Psoas muscle (tissue), 8 donors: ENCODE measurements at places on chromosomes 6 and 20. TPM values are rescaled to one million over a fixed set of nuclear protein-coding genes. Genes with fewer than 3 reads are reported as not detected.

- no peak for DNase-seq
These were observed 34.3 kb downstream of the PRSS35 start for GRCh38 chr6:83546636-83547035.

DNA sequence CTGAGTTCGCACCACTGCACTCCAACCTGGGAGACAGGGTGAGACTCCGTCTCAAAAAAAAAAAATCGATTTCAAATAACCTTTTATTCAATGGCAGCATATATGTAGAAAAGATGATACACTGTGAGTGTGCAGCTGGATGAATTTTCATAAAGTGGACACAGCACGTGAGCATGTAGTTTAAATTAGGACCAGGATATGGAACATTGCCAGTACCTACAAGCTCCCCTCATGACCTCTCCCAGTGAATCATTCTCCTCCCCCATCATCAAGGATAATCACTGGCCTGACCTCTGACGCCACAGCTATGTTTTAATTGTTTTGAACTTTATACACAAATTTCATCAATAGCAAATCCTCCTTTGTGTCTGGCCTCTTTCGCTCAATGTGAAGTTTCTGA, 53.8 kb upstream of the HDAC2 start:
- no peak for DNase-seq

CYP21A2 gene
- not detected for total RNA-seq

GRCh38 chr6:135995545-135995898, 144.0 kb downstream of the PDE7B start:
- no peak for DNase-seq

- no peak for DNase-seq
These were observed 2.3 kb upstream of the DLK2 start for GRCh38 chr6:43457643-43458042.

GRCh38 chr20:52785679-52786078, 186.5 kb upstream of the TSHZ2 start:
- DNase-seq, result no peak

SLC17A9 gene
- 0.95 TPM for total RNA-seq

DNA sequence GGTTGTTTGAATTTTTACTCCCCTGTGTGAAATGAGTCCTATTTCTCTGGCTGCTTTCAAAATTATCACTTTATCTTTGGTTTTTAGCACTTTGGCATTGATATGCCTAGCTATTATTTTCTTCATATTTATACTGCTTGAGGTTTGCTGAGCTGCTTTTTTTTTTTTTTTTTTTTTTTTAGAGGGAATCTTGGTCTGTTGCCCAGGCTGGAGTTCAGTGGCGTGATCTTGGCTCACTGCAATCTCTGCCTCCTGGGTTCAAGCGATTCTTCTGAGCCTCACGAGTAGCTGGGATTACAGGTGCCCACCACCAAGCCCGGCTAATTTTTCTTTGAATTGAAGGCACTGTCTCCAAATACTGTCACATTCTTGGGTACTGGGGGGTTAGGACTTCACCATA, 40.6 kb downstream of the STXBP5 start:
- no peak for DNase-seq

RSPO3 gene
- 23.1 TPM for total RNA-seq

HLA-DRA gene
- 90.0 TPM for total RNA-seq

ADGRG6 gene
- 2.1 TPM for total RNA-seq

- DNase-seq, result no peak
These were observed 21.0 kb downstream of the RNASET2 start for GRCh38 chr6:166935353-166935752.

DNA sequence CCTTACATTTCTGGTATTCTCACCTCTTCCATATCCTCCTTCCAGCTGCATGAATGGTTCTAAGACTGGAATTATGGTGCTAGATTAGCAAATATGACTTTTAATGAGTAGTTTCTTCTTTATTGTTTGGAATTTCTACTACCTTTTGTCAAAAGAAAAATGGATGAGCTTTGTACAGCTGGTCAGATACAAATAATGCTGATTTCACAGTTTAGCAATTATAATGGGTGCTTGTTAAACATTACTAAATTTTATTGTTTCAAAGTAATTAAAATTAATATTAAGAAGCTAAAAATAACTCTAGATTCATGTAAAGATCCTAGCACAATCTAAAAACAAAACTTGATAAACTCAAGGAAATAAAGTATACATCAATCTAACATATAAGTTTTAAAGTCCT, 32.3 kb upstream of the BEND6 start:
- DNase-seq, result no peak

DNA sequence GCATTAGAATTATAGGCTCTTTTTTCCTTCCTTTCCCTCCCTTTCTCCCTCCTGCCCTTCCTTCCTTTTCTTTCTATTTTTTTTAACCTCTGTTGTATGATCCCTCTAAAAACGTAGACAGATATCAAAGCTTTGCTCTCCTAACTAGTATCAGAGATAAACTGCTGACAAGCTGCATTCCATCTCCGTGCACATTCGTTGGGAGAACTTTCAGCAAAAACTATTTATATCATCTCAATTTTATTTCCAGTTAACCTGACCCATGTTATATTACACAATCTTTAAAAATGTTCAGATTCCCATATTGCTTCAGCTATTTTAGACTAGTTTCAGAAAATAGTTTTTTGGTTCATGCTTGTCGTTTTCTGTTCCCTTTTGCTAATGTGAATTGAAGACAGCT, 47.3 kb downstream of the RNF217 start:
- no peak for DNase-seq

DNA sequence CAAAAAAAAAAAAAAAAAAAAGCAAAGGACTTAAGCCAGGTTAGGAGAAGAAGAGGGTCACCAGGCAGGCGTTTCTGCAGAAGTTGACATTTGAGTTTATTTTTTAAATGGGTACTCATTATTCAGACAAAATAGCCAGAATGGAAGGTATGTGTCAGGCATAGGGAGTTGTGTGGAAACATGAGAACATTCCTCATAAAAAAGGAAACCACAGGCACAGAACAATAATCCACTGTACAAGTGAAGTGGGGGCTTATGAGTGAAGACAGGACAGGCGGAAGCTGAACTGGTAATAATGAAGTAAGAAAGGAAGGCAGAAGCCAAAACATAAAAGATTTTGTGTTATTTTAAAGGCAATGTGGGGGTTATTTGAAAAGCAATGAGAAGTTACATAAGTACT, 104.6 kb downstream of the EPB41L2 start:
- no peak for DNase-seq

GRCh38 chr20:52824494-52825216, 147.5 kb upstream of the TSHZ2 start:
- no peak for DNase-seq

DNA sequence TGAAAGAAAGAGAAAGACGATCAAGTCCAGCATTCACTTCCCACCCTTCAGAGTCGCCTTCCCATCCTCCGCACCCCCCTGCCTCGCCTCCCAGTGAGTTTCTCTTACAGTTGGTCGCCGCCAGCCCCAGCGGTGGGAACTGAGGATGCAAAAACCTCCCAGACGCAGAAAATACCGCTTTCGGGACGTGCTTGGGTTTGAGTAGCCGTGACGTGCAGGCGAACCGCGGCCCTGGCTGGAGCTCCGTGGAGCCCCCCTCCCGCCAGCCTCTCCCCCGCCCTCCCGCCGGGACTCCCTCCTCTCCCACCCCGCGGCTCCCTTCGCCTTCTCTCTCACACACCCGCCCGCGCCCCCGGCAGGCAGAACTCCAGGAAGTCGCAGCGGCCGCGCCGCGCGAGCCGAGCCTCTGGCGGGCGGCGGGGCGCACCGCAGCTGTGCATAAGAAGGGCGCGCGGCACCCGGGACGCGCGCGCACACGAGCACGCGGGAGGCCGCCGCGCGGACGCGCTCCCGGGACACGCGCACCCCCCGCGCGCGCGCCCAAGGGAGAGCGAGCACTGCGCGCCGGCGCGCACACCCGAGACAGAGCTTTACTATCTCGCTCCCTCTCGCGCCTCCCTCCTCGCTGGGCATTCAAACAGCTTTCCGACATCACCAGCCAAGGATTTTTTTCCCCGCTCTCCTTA, at the start of gene ADGRB3:
TSS of gene ADGRB3 (plus strand) at position 557 of the 686 bp plus-strand sequence. CDS start 3,394 bp downstream, outside the sequence.
- DNase-seq, result peak; percentile 87

MAFB gene
- total RNA-seq, result 8.8 TPM

GRCh38 chr20:60491051-60491581, 532.9 kb downstream of the CDH26 start:
- DNase-seq, result no peak

- DNase-seq, result no peak
These were observed 57.1 kb upstream of the C20orf144 start for GRCh38 chr20:33604991-33605370.

RAET1L gene
- total RNA-seq, result not detected

- DNase-seq, result peak; percentile 34
These were observed 88.7 kb upstream of the NAA20 start for GRCh38 chr20:19928328-19929011.

DNA sequence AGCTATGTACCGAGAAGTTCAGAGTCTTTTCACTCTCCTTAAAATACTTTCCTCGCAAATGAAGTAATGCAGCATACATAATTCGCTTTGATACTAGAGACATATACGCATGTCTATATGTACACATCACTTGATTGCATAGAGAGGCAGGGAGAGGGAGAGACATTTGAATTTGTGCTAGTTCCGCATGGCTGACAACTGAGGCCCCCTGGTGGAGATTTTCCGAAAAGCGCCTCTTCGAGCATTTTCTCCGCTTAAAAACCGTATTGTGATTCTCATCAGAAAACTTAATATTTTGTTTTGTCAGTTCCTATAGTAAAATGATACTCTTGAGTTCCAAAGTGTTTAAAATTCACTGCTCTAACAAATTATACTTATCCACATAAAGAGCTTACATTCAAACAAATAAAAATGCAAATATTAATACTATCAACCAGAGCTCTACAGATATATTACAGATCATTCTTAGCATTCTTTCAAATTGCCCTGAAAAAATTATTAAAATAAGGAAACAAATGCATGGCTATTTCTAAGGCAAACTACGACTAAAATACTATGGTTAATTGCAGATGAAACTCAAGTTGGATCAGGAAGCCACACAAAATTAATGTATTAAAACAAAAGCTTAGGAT, 637 bp downstream of the MYLK4 start:
- peak; percentile 66 for DNase-seq

SLC17A3 gene
- total RNA-seq, result not detected

- DNase-seq, result no peak
These were observed 8.4 kb downstream of the GMDS start for GRCh38 chr6:2237001-2237400.

DNA sequence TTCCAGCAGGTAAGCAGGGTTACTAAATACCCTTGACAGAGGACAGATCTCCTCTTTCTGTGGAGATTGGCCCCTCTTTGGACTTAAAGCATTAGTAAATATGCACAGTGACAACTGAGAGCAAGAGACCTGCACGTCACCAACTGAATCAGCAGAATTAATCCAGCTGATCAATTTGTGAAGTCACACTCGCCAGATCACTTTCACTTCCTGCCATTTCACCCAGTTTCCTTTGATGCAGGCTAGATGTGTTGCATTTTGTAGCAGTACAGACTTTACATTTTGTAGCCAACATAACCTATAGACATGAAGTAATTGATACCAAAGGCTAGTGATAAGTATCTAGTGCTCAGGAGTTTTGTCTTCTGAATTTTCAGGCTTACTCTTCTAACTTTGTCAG, 11.9 kb downstream of the SYNE1 start:
- DNase-seq, result no peak

- no peak for DNase-seq
These were observed 30.1 kb upstream of the NTSR1 start for GRCh38 chr20:62678553-62678952.

DNA sequence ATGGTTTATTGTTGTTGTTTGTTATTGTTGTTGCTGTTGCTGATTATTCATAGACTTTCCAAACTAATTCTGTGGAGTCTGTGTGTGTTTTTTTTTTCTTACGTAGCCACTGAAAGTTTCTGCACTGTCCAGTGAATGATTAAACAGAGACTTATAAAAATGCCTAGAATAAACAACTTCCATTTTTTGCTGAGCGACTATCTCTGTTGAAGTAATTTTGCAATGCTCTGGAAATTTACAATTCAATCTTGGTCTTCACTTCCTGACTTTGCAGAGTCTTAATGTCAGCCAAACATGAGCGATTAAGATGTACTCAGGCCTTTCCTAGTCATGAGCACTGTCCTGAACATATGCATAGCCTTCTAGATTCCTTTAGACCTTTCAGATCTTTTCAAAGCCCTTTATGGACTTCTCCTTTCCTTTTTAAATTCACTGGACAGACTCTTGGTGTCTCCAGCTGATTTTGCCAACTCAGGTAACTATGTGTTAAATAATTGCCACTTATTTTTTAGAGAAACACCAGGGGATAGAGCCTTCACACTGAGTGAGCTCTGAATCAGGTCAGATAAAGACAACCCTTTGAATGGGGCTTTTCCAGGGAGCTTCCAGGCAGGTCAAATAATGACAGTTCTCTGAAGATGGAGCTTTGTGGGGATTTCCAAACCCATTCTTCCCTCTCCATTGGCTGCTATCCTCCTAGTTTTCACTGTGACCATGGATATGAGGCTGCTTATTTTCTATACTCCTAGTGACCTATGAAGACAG, 622.8 kb upstream of the EPHA7 start:
- DNase-seq, result no peak

GRCh38 chr20:20241976-20242375, 125.9 kb upstream of the INSM1 start:
- no peak for DNase-seq

GNAS-AS1 gene
- not detected for total RNA-seq

OOEP gene
- not detected for total RNA-seq

GRCh38 chr20:25275813-25276532, 28.1 kb downstream of the PYGB start:
- peak; percentile 34 for DNase-seq

DNA sequence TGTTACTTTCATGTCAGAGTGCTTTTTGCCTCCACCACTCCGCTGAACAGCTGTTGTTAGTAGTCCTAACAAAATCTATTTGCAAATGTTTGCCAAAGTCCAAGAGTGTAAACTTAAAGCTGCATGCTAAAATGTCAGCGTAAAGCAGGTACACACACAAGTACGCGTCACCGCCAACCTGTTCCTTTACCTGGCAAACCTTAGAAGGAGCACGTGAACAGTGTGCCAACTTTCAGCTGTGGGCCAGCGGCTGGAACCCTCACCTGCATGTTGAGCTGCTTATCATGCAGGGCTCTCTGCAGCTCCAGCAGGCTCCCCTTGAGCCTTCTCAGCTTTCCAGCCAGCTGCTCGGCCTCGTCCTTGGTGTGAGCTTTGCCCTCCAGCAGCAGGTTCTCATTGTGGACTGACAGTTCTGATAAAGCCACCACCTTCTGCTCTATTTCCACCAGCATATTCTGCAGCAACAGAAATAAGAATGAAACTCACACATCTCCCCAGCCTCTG, 359.3 kb downstream of the SYNE1 start:
- DNase-seq, result peak; percentile 40

TRIM40 gene
- not detected for total RNA-seq

DNA sequence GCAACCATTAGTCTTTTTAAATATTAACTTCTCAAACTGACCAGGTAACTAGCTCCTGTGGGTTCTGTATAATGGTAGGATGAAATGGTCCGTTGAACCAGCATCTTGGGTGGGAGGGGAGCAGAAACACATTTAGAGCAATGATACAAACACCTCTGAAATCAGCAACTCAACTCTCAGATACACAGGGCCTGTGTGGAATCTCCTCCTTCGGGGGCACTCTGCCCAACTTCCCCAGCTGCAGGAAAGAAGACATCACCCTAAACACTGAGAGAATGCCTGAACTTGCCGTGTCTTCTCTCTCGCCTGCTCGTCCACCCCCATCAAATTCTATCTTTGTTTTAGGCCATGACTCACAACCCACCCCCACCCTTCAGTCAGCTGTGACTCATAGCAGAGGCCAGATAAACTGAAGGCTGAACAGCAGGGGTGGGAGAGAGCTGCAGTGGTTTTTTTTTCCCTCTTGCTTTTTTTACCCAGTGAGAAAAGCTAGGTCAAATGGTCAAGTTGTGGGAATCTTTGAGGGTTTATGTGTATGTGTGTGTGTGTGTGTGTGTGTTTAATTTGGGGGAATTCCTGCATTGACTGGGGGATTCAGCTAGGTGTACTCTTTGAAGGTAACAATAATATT, 593.4 kb upstream of the JAG1 start:
- peak; percentile 27 for DNase-seq
